Astrocyte (in vitro differentiated cells and primary cell): ENCODE measurements at places on chromosomes 11 and 22.

GRCh38 chr11:117420143-117420485, 92.5 kb downstream of the CEP164 start:
- H3K27ac ChIP-seq = no peak overlapping the region
- DNase-seq = no peak
- H3K36me3 ChIP-seq = no peaks in the 10 kb centered on the region
- no peaks in the 10 kb centered on the region for H3K4me1 ChIP-seq

- H3K4me3 ChIP-seq = no peak overlapping the region
- H3K27me3 ChIP-seq = peaks cover 14% of the 10 kb centered on the region
- no peak for DNase-seq
- no peaks in the 10 kb centered on the region for H3K4me1 ChIP-seq
- H3K36me3 ChIP-seq = no peaks in the 10 kb centered on the region
These were observed 5.0 kb upstream of the PDE3B start for GRCh38 chr11:14638561-14638960.

GRCh38 chr11:8230178-8230859, 33.4 kb downstream of the LMO1 start:
- peaks cover 2% of the 10 kb centered on the region for H3K27me3 ChIP-seq
- peaks cover 17% of the 10 kb centered on the region for H3K4me1 ChIP-seq
- no peak overlapping the region for H3K27ac ChIP-seq
- no peak for DNase-seq
- H3K4me3 ChIP-seq = no peak overlapping the region

DNA sequence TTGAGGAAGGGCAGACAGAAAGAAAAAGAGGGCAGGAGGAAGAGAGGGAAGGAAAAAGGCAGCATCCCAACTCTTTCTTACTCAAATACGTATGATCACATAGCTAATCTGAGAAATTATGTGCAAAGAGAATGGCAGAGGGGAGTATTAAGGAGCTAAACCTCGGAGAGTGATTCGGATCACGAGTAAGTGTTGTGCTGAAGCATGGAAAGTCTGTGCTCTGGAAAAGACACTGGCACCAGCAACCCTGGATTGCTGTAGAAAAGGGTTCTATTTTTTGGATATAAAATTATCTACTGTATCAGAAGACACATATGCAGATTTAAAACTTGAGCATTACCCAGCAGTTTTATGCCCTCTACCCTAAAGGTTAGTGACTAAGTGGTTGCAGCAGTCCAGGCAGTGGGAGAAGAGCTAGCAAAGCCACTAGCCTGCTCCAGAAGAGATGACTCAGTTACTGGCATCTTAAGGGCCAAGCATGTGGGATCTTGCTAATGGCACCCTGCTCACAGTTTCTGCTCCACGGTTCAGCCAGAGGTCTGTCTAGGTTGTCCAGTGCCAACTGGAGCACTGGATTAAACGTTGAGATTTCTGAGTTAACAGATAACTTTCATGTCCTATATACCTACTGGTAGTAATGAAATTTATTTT, 151.7 kb downstream of the SWAP70 start:
- no peak overlapping the region for H3K4me3 ChIP-seq
- peaks cover 4% of the 10 kb centered on the region for H3K4me1 ChIP-seq
- DNase-seq = peak; percentile 86
- no peaks in the 10 kb centered on the region for H3K36me3 ChIP-seq
- no peaks in the 10 kb centered on the region for H3K27me3 ChIP-seq

DNA sequence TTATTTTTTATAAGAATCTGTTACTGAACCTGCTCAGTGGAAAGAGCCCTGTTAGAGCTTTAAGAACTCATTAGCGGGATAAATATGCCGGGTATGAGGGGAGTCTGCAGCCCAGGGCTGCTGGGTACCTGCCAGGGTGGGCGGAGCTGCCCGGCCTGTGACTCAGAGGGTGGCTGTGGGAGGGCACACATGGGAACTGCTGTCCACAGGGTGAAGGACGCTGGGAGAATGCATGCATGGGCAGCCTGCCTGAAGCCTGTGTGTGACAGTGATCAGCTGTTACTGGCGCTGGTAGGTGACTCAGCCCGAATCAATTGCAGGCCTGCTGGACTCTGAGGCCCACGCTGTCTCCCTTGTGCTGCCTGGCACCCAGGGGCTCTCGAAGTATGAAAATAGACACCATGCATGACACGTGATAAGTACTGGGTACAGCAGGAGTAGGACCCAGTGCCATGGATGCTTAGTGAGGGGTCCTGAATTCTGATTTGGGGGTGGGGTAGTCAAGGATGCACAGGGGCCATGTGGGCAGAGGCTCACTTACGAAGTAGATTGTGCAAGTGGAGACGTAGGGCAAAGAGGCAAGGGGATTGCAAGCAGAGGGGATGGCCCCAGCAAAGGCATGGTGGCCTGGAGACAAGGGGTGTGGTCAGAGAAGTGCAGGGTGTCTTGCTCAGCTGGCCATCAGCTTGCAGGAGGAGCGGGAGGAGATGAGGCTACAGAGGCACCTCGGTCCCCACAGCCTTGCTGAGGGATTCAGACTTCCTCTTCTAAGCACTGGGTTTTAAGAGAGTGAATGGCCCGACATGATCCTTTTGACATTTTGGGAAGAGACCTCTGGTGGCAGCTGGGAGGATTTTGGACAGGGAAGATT, 36.5 kb downstream of the GRIK4 start:
- no peaks in the 10 kb centered on the region for H3K36me3 ChIP-seq
- peak; percentile 96 for DNase-seq
- no peak overlapping the region for H3K4me3 ChIP-seq
- H3K27ac ChIP-seq = peak overlapping the region; percentile 60
- no peaks in the 10 kb centered on the region for H3K27me3 ChIP-seq
- H3K4me1 ChIP-seq = peaks cover 28% of the 10 kb centered on the region

GRCh38 chr11:123073343-123074057, 11.6 kb upstream of the HSPA8 start:
- H3K36me3 ChIP-seq = peaks cover 8% of the 10 kb centered on the region
- no peak for DNase-seq
- no peaks in the 10 kb centered on the region for H3K27me3 ChIP-seq
- H3K27ac ChIP-seq = no peak overlapping the region

GRCh38 chr11:112514011-112514740, 253.5 kb upstream of the PLET1 start:
- H3K4me1 ChIP-seq = no peaks in the 10 kb centered on the region
- H3K4me3 ChIP-seq = no peak overlapping the region

DNA sequence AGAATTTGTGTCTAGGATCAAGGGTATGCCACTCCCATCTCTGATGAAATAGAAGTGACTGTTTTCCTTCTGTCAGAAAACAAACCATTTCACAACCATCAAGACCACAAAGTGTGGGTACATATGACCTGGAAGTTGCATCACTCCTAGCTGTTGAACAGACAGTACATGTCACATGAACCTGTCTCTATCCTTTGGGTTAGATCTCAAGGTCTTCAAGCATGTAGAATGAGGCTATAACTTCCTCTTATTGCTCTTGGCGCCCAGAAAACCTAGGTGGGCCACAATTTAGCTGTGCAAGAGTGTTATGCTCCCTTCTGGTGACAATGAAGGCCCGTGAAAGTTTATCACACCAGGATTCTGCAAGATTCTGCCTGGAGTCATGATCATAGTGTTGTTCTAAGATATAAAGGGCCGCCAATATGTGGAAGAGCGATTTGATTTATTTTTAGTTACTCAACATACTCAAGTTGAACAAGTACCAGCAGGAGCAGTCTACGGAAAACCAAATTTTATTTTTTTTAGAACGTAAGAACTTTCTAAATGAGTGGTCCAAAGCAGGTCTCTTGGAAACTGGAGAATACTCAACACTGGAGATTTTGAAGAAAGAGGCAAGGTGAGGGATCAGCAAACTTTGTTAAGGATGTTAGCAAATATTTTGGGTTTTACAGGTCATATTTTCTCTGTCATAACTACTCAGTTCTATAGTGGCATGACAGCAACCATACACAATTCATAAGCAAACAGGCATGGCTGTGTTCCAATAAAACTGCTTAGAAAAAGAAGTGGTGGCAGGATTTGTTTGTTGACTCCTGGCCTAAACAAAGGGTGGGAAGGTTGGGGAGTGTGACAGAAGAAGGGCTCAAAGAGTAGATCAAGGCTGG, 101.8 kb downstream of the USP35 start:
- H3K36me3 ChIP-seq = no peaks in the 10 kb centered on the region
- no peak for DNase-seq
- H3K27ac ChIP-seq = no peak overlapping the region
- H3K4me3 ChIP-seq = no peak overlapping the region
- no peaks in the 10 kb centered on the region for H3K27me3 ChIP-seq

- peak overlapping the region; percentile 70 for H3K4me3 ChIP-seq
- H3K27ac ChIP-seq = peak overlapping the region; percentile 66
- no peaks in the 10 kb centered on the region for H3K36me3 ChIP-seq
- peaks cover 32% of the 10 kb centered on the region for H3K4me1 ChIP-seq
These were observed 2.2 kb downstream of the PAX6 start for GRCh38 chr11:31808721-31809540.

GRCh38 chr11:91173701-91174100, 950.9 kb upstream of the CHORDC1 start:
- no peaks in the 10 kb centered on the region for H3K27me3 ChIP-seq
- no peak overlapping the region for H3K4me3 ChIP-seq
- no peaks in the 10 kb centered on the region for H3K36me3 ChIP-seq

- no peaks in the 10 kb centered on the region for H3K4me1 ChIP-seq
- no peak for DNase-seq
- no peaks in the 10 kb centered on the region for H3K27me3 ChIP-seq
- no peak overlapping the region for H3K4me3 ChIP-seq
These were observed 10.2 kb upstream of the APOL6 start for GRCh38 chr22:35638001-35638400.

- H3K4me3 ChIP-seq = no peak overlapping the region
- H3K36me3 ChIP-seq = no peaks in the 10 kb centered on the region
- peaks cover 7% of the 10 kb centered on the region for H3K27me3 ChIP-seq
- no peaks in the 10 kb centered on the region for H3K4me1 ChIP-seq
- no peak overlapping the region for H3K27ac ChIP-seq
- no peak for DNase-seq
These were observed 9.3 kb upstream of the SERPING1 start for GRCh38 chr11:57588046-57588710.

DNA sequence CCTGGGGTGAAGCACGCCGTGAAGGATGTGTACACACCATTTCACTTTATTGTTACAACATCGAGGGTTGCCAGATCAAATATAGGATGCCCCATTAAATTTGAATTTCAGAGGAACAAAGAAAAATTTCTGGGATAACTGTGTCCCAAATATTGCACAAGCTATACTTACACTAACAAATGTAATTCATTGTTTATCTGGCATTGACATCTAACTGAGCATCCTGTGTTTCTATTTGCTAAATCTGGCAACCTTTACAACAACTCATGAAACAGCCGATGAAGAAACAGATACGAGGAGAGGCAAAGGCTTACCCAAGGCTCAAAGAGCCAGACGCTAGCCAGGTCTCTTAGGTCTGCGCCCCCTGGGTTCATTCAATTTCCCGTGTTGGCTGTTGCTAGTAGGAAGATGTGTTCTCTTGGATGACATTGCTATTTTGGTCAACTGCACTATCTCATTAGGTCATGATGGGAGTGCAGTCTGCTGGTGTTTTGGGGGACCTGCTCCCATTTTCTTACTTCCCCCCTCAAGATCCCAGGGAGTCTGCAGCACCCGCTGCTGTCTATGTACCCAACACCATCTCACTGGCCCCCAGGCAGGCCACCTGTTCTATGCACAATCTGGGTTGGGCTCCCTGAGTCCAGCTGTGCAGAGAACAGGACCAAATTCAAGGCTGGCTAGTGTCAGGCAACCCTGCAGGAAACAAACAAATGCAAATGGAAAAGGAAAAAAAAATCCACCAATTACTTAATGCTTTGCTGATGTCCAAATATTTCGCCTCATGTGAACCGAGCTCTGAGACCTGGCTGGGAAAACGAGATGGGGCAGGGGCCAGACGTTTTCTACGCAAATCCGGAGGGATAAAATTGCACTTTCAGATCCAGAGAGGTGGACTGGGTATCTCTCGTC, 560.9 kb downstream of the MIAT start:
- no peaks in the 10 kb centered on the region for H3K36me3 ChIP-seq
- no peak overlapping the region for H3K27ac ChIP-seq
- H3K4me1 ChIP-seq = peaks cover 26% of the 10 kb centered on the region
- no peak overlapping the region for H3K4me3 ChIP-seq
- DNase-seq = no peak

DNA sequence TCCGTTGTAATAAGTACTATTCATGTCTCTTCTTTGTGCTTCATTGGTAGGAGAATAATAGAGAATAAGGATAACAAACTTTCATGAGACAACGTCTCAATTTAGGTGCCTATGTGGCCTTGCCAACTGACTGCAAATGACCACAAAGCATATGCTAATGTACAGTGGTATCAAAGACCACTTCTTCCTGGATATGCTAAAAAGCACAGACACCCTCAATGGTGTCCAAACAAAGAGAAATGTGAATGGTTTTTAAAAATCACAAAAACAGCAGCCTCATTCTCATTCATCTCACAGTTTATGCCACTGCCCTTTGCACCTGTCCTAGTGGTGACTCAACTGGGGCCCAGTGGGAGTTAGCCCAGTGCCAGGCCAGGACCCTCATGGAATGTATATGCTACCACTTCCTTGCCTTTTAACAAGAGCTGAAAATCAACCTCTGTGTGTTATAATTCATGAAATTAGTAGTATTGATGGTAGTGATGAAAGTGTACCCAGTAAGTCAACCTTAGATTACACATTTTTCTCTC, 65.2 kb upstream of the MTMR2 start:
- no peak overlapping the region for H3K4me3 ChIP-seq
- H3K36me3 ChIP-seq = peaks cover 13% of the 10 kb centered on the region
- H3K27ac ChIP-seq = no peak overlapping the region

DNA sequence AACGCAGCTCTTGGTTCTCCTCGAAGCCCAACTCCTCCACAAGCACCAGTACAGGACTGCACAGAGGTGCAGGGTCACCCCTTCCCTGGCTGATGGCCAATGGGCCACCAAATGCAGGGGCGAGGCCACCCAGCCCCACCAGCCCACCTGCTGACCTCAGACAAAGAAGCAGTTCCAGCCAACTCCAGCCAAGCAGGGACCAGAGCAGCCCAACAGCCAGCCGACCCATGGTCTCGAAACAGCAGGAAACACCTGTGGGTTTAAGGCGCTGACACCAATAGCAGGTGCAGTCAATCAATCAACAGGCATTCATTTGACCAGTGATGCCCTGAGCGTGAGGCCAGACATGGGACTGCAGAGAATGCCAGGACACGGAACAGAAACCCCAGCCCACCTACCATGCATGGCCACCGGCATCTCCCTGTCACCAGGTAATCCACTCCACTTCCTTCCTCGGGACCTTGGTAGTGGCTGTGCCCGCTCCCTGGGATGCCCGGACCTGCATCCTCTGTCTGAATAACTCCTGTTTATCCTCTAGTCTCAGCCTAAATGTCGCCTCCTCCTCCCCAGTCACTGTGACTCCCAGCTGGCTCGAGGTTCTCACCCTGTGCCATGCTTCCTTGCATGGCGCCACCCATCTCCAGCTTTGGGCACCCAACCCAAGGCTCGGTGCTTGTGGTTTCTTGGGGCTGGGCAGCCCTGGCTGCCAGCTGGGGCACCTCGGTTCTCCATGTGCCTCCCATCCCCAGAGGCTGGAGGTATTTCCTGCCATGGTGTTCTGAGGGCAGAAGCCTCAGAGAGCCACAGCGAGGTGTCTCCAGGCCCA, 1475.4 kb downstream of the BRD1 start:
- no peak overlapping the region for H3K27ac ChIP-seq
- no peak for DNase-seq
- no peaks in the 10 kb centered on the region for H3K36me3 ChIP-seq
- H3K27me3 ChIP-seq = no peaks in the 10 kb centered on the region
- H3K4me3 ChIP-seq = no peak overlapping the region
